Placental pericyte (primary cell): ENCODE measurements at places on chromosomes 2 and 18. TPM values are rescaled to one million over a fixed set of nuclear protein-coding genes. Genes with fewer than 3 reads are reported as not detected.

HOXD8 gene
- 6.3 TPM in 1 of 2 replicates, not detected in the other for total RNA-seq

SOWAHC gene
- total RNA-seq: 5.0 and 14.0 TPM in 2 replicates

MEP1B gene
- total RNA-seq: not detected in 2 replicates

PGAP1 gene
- 3.3 and 9.0 TPM in 2 replicates for total RNA-seq

RESP18 gene
- not detected in 2 replicates for total RNA-seq

RIF1 gene
- total RNA-seq: 32.4 and 50.7 TPM in 2 replicates

CREG2 gene
- 1.3 TPM in 1 of 2 replicates, not detected in the other for total RNA-seq

TUBB6 gene
- 277 and 1,044 TPM in 2 replicates for total RNA-seq
